ENCODE measurements at places on chromosomes 6 and 20.
A peak's percentile ranks its signal among the peaks of the same experiment; 100 is the strongest.

DNA sequence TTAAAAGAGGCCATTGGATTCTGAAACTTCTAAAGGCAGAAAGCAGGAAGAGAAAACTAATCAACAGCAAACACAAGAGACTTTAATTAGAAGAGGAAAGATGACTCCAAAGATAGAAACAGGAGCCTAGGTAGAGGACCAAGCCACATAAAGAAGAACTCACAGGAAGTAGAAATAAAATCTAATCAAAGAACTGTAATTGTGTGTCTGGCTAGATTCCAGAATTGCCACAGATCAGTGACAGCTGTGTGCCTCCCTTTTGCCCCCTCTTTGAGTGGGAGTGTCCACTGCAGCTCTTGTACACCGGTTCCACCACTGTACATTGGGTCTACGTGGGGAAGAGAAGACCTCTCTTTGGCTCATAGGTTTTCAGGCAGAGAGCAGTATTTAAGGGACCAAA, 22.3 kb upstream of the THEMIS start:
- DNase-seq = no peak

- DNase-seq = no peak
Measured at GRCh38 chr6:25297039-25297441, 17.9 kb downstream of the CARMIL1 start.

DNA sequence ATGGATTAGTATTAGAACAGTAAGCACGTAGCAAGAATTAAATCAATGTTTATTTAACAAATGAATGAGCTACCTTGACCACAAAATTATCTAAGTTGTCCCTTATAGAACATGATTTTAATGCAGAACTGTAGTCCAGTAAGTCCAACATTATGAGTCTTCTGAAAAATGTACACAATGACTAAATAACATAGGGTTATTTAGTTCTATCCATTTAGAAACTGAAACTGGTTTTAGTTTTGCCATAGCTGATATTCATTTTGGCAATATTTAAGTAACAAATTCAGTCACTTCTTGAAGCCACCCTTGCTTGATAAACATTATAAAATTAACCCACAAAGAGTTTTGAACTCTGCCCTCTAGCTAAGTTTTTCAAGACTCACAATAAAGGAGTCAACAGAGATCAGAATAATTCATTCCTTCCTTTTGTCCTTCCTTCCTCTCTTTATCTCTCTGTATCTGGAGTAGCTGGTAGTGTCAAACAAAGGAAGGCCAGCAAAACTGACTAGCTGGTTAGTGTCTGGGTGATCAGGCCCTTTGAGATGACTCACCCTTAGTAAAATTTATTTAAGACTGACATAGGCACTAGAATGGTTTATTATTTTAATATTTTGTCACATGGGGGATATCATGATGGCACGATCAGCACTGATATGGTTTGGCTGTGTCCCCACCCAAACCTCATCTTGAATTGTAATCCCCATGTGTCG, 115.1 kb downstream of the BTBD9 start:
- no peak for DNase-seq

GRCh38 chr6:170008294-170008785, 256.9 kb downstream of the ERMARD start:
- peak; percentile 47 for DNase-seq

DNA sequence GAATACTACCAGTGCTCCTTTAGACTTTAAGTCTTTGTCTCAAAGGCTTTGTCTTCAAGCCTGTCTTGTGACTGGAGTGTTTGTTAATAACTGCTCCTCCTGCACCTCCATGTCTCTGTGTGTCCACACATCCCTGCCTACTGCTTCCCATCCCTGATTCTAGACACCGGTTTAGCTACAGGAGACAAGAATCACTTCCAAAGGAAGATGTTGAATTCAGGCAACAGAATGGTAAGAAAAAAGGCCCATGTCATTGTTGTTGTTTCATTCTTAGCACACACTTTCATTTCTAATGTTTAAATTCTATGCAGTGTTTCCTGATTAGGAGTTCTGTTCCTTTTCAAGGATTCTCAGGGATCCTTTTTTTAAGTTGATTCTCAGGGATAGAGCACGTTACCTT, 293.6 kb upstream of the STXBP5 start:
- no peak for DNase-seq

DNA sequence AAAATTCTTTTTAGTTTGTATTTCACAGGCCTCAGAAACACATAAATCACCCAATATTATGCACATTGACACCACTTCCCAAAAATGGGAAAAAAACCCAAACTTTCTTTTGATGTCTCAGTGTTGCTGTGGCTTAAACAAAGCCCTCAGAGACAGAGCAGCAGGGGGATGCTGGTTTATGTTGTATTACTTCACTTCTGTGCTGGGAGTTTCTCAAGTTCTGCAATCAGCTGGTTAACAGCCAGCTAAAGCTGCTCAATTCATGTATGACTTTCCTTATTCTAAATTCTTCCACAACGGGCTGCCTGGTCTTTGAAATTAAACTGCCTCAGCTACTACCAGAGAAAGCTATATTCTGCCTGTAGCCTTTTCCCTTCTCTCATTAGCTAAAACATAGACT, 5.6 kb downstream of the FILIP1 start:
- no peak for DNase-seq

GRCh38 chr6:37631295-37631694, 66.4 kb downstream of the MDGA1 start:
- DNase-seq = no peak

- peak; percentile 34 for DNase-seq
Measured at GRCh38 chr20:2738331-2739041, 45.9 kb downstream of the EBF4 start.

GRCh38 chr6:50995036-50995435, 176.4 kb downstream of the TFAP2B start:
- DNase-seq = no peak

DNA sequence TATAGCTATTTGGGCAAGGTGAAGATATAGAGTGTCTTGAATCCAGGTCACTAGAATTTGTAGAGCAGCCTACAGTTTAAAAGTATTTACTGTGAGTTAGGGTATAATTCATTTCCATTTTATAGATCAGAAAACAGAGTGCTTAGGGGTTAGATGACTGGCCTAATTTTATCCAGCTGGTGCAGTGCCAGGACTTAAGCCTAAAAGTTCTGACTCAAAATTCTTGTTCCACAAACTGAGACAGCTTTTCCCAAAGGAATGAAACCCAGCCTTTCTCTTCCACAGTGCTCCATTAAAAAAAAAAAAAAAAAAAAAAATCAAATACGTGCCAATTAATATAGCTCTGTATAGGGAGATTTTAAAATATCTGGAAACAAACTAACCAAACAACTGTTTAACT, 441.0 kb upstream of the MARCKS start:
- no peak for DNase-seq

DNA sequence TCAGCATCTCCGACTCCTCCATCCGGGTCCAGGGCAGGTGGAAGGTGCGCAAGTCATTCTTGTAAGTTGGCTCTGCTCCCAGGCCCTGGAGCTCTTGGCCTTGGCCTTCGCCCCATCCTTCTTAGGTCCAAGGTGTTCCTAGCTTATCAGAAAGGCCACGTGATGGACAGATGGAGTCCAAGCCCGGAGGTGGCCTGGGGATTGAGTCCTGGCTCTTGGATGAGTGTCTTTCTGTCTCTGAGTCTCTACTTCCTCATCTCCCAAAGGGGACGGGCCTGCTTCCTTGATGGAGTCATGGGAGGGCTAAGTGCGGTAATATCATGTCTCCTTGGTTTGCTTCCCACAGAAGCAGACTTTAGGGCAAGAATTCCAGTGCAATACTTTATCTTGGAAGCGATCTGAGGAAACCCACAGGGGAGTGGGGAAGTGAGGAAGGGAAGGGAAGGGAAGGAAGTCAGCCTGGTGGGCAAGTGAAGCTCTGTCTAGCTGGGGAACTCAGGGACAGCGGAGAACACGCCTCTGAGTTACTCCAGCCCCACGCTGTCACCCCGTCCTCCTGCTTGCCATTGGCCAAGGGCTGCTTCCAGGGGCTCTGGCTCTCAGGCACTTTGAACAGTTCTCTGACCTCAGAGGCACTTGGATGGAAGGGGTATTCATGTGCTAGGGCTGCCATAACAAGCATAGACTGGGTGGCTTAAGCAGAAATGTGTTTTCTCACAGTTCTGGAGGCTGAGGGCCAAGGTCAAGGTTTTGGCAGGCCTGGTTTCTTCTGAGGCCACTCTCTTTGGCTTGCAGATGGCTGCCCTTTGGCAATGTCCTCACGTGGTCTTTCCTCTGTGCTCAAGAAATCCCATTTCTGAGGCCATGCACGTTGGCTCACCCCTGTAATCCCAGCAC, 4.8 kb downstream of the LBP start:
- no peak for DNase-seq

GRCh38 chr6:138614151-138614550, 114.9 kb upstream of the NHSL1 start:
- DNase-seq = no peak

DNA sequence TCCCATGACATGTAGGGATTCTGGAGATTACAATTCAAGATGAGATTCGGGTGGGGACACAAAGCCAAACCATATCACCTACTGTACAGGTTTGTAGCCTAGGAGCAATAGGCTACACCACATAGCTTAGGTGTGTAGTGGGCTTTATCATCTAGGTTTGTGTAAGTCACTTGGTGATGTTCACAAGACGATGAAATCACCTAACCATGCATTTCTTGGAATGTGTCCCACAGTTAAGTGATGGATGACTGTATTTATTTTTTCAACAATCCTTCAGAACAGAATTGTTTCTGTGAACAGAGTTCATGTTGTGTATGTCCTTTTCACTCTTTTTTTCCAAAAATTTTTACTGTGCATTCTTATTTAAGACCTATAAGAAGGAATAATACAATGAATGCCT, 76.1 kb downstream of the DTD1 start:
- no peak for DNase-seq

- no peak for DNase-seq
Measured at GRCh38 chr6:161586887-161587286, 313.0 kb upstream of the AGPAT4 start.

DNA sequence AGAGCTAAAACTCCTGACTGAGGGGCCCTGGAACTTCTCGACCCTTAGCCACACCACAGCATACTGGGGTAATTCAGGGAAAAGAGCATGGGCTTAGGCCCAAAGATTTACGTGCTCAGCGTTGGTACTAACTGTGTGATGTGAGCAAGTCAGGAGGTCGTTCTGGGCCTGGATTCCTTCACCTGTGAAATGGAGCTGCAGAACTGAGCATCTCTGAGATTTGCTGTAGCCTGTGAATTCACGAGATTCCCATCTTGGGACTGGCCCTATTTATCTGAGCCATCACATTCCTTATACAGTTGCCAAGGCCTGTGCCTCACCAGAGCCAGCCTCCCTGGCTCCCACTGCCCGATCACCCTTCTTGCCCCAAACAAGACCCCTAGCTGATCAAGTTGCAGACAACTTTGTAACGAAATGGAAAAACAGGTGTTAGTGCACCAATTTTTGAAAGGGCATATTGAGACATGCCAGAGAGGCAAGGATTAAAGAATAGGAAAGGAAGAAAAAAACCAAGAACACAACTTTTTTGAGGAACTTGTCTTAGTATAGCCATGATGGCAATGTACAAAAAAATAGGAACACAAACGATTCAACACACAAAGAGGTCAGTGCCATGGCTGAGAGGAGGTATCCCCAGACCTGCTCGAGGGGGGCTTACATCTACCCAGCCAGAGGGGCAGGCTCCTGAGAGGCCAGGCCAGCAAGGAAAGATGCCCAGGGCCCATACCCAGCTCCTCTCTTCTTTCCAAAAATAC, 323.0 kb upstream of the JARID2 start:
- peak; percentile 70 for DNase-seq

- DNase-seq = peak; percentile 89
Measured at GRCh38 chr20:21826976-21827375, 121.5 kb downstream of the PAX1 start.

- no peak for DNase-seq
Measured at GRCh38 chr6:43339168-43339567, 30.3 kb downstream of the ZNF318 start.

DNA sequence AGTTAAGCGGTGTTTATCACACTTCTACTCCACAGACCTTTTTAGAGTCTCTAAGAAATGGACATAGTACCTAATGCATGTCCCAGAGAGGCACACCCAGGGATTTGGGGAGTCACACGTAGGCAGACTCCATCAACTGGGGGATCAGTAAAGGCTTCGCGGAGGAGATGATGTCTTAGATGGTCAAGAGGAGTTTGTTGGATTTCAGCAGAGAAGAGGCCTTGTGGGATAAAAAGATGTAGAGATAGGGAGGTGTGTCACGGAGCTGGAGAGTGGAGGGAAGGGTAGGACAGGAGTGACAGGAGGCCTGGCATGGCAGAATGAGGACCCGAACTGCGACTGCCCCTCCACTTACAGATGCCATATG, 9.1 kb downstream of the DYNLRB1 start:
- DNase-seq = no peak

GRCh38 chr6:5670811-5671561, 335.7 kb downstream of the NRN1 start:
- no peak for DNase-seq

- peak; percentile 92 for DNase-seq
Measured at GRCh38 chr6:157323966-157324300, 614 bp upstream of the TMEM242 start.

DNA sequence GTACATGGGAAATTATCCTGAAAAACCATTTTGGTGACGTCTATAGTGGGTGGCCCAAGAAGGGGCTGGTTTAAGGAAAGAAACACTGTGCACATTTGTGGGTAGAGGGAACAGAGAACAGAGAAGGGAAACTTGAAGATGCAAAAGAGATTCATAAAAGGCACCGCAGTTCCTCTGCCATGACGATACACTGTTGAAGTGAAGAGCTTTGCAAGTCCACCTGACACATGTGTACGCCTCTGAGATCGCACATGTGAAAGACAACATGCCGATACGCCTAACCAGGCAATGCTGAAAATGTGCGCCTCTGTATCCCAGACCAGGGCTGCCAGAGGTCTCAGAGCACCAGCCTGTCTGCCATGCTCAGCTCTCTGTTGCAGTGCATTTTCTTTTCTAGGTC, 180.9 kb downstream of the KIF16B start:
- DNase-seq = peak; percentile 14

DNA sequence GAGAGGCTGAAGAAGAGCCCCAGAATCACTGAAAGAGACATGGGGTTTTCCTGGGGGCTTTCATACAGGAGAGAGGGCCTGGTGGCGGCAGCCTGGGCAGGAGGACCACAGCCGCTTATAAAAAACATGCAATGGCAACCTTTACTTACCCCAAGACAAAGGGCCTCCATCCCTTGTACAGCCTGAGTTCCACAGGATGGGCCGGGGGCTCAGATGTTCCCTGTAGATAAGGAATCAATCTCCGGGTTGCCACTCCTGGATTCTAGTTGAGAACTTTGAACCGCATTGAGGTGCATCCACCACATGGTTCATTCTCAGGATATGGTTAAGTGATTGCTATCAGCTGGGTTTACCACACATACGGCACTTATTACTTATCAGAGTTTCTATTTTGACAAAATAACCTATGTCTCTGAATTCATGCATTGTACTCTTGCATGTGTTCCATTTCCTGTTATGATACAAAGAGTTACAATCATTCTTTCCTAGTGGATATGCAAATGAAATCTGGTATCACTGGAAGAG, 677.6 kb downstream of the KIF16B start:
- no peak for DNase-seq

GRCh38 chr20:37972256-37973058, 60.8 kb downstream of the TTI1 start:
- DNase-seq = peak; percentile 20
